WTC11 (cell line): ENCODE measurements at places on chromosomes 2 and 18. TPM values are rescaled to one million over a fixed set of nuclear protein-coding genes. Genes with fewer than 3 reads are reported as not detected.
A peak's percentile ranks its signal among the peaks of the same experiment; 100 is the strongest.

- no peak overlapping the region for H3K27ac ChIP-seq
- peaks cover 10% of the 10 kb centered on the region for H3K27me3 ChIP-seq
- DNase-seq = no peak
- peaks cover 35% of the 10 kb centered on the region for H3K4me1 ChIP-seq
These were observed 2.2 kb downstream of the DSG2 start for GRCh38 chr18:31500051-31500688.

GRCh38 chr18:36382854-36383253 lies 85.3 kb downstream of the FHOD3 start:
- no peak overlapping the region for H3K27ac ChIP-seq
- DNase-seq = no peak
- no peak overlapping the region for H3K4me3 ChIP-seq
- H3K4me1 ChIP-seq = peaks cover 4% of the 10 kb centered on the region; the same call in 1 of the 2 replicates

- 0 out of 2 replicates have a peak overlapping the region, but pooled peaks have one; percentile 63 for H3K27ac ChIP-seq
- H3K36me3 ChIP-seq = peaks cover 12% of the 10 kb centered on the region
- no peak overlapping the region for H3K4me3 ChIP-seq
- peaks cover 43% of the 10 kb centered on the region for H3K4me1 ChIP-seq
These were observed 19.1 kb downstream of the SERTAD2 start for GRCh38 chr2:64634345-64635267.

SNORC gene
- total RNA-seq = 2.8 to 3.4 TPM (median 3.4 TPM) in 3 replicates

DNA sequence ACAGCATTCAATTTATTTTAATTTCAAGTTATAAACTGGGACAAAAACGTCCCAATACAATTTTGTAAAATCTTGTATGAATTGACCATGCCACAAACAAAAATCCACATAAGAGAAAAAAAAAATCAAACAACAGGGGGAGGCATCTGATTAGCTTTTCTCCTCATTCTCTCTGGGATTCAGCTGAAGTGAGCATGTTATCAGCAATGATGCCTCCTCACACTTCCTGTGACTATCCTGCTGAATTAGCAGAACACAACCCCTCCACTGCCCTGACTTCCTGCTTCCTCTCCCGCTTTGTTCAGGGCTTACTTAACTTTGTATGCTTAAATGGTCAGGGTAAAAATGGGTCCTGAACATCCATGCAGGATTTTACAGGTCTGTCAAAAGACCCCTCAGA lies 132.2 kb upstream of the ITGB6 start:
- DNase-seq = no peak
- no peak overlapping the region; the same call in 1 of the 2 replicates for H3K27ac ChIP-seq
- H3K27me3 ChIP-seq = no peaks in the 10 kb centered on the region
- H3K4me3 ChIP-seq = no peak overlapping the region
- H3K36me3 ChIP-seq = no peaks in the 10 kb centered on the region

DNA sequence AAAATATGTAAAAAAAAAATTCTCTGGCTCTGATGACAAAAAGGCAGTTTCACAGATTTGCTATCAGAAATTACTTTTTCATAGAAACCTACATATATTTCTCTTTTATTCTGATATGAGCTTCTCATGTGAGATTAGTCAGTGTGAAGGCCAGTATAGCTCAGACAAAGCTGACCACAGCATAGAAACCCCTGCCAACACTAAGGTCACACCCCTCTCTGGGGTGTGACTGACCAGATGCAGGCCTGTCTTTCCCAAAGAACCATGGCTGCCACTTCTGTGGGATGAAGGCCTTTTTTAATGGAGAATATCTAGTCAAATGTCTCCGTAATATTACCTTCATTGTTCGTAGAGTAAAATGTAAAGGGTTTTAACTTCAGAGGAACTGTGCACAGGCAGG lies 330.3 kb upstream of the KCNJ3 start:
- no peak overlapping the region for H3K4me3 ChIP-seq
- no peak overlapping the region for H3K27ac ChIP-seq
- no peaks in the 10 kb centered on the region for H3K27me3 ChIP-seq

DNA sequence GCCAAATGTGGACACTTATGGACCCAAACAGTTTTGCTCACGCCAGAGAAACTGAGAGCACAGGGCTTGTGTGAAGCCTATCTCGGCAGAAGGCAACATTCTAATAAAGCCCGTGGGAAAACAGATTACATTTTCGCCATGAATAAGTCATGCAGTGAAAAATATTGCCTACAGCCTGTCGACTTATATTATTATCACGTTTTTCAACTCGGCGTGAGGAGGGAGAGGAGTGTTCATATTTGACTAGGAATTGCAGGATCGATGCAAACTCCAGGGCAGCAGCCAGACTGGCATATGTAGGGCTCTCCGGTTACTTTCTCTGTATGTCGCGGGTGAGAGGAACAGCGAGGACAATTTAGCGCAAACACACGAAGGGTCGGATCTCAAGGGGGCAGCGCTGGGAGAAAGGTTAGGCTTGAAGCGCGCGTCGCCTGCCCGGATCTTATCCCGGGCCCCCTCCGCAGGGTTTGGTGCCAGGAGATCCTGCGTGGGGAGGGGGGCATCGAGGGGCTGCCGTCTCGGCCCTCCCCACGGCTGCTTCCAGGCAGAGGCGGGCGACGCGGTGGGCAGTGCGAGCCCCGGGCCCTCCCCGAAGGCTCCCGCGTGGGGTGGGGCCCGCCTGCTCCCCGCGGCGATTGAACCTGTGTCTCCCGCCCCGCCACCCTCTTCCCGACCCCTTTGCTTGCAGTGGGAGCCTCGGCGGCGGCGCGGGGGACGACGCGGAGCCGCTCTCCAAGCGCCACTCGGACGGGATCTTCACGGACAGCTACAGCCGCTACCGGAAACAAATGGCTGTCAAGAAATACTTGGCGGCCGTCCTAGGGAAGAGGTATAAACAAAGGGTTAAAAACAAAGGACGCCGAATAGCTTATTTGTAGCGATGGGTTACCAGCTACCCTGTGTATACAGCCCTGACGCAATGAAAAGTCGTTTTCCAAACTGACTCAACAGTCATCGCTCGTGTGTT lies 4.4 kb downstream of the ADCYAP1 start:
- peaks cover 100% of the 10 kb centered on the region for H3K27me3 ChIP-seq
- H3K36me3 ChIP-seq = no peaks in the 10 kb centered on the region
- DNase-seq = peak; percentile 19
- no peak overlapping the region for H3K27ac ChIP-seq
- H3K4me3 ChIP-seq = peak overlapping the region; percentile 73

- no peak overlapping the region for H3K4me3 ChIP-seq
- no peaks in the 10 kb centered on the region for H3K36me3 ChIP-seq
- DNase-seq = no peak
These were observed 1.8 kb upstream of the ABCA12 start for GRCh38 chr2:215140166-215140707.

- DNase-seq = no peak
- no peaks in the 10 kb centered on the region; the same call in 1 of the 2 replicates for H3K27me3 ChIP-seq
- no peak overlapping the region for H3K4me3 ChIP-seq
- H3K4me1 ChIP-seq = peaks cover 21% of the 10 kb centered on the region
- H3K27ac ChIP-seq = no peak overlapping the region
These were observed 23.7 kb upstream of the IMPA2 start for GRCh38 chr18:11957636-11958035.

- DNase-seq = no peak
- no peak overlapping the region for H3K4me3 ChIP-seq
- H3K27ac ChIP-seq = no peak overlapping the region
- H3K36me3 ChIP-seq = no peaks in the 10 kb centered on the region
- H3K27me3 ChIP-seq = no peaks in the 10 kb centered on the region
These were observed 362.4 kb downstream of the KCNJ3 start for GRCh38 chr2:155060896-155061295.

GRCh38 chr18:25283781-25284180 lies 68.2 kb downstream of the ZNF521 start:
- no peaks in the 10 kb centered on the region for H3K27me3 ChIP-seq
- H3K36me3 ChIP-seq = no peaks in the 10 kb centered on the region
- H3K4me3 ChIP-seq = no peak overlapping the region
- H3K4me1 ChIP-seq = peaks cover 7% of the 10 kb centered on the region
- DNase-seq = no peak

GRCh38 chr2:3483986-3484960 lies 35.1 kb downstream of the ADI1 start:
- H3K4me1 ChIP-seq = 0 out of 2 replicates have a peak, but pooled peaks cover 2% of the 10 kb centered on the region
- H3K4me3 ChIP-seq = no peak overlapping the region
- peaks cover 20% of the 10 kb centered on the region for H3K36me3 ChIP-seq

PAX8 gene
- 0.27 to 0.66 TPM (median 0.35 TPM) in 3 replicates for total RNA-seq

GKN2 gene
- total RNA-seq = not detected in 3 replicates

CABLES1 gene
- 15.4 to 18.0 TPM (median 17.0 TPM) in 3 replicates for total RNA-seq

SPATA3 gene
- not detected in 3 replicates for total RNA-seq

DNA sequence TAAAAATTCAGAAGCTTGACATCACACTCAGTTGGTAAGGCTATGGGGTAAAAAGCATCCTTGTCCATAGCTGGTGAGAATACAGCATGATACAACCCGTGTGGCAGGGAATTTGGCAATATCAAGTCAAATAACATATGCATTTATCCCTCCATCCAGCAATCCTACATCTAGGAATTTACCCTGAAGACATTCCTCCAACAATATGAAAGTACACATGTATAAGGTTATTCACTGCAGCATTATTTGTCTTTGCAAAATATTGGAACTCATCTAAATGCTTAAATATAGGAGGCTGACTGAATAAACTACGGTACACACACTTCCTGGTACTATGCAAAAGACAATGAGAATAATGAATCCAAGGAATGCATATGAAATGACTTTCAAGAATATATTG lies 101.0 kb downstream of the MEP1B start:
- H3K4me1 ChIP-seq = no peaks in the 10 kb centered on the region
- no peak for DNase-seq
- H3K36me3 ChIP-seq = peaks cover 3% of the 10 kb centered on the region; the same call in 1 of the 2 replicates
- H3K4me3 ChIP-seq = no peak overlapping the region
- no peaks in the 10 kb centered on the region for H3K27me3 ChIP-seq

KIDINS220 gene
- 23.9 to 25.1 TPM (median 24.4 TPM) in 3 replicates for total RNA-seq

- no peaks in the 10 kb centered on the region for H3K36me3 ChIP-seq
- H3K27me3 ChIP-seq = no peaks in the 10 kb centered on the region
- H3K27ac ChIP-seq = no peak overlapping the region
- no peak overlapping the region for H3K4me3 ChIP-seq
These were observed 62.0 kb downstream of the NEB start for GRCh38 chr2:151672277-151672676.

- no peaks in the 10 kb centered on the region for H3K36me3 ChIP-seq
- H3K4me1 ChIP-seq = peaks cover 8% of the 10 kb centered on the region
- H3K27me3 ChIP-seq = no peaks in the 10 kb centered on the region
- DNase-seq = no peak
- 0 out of 2 replicates have a peak overlapping the region, but pooled peaks have one; percentile 30 for H3K27ac ChIP-seq
These were observed 33.2 kb downstream of the CDH2 start for GRCh38 chr18:28143725-28144124.

DNA sequence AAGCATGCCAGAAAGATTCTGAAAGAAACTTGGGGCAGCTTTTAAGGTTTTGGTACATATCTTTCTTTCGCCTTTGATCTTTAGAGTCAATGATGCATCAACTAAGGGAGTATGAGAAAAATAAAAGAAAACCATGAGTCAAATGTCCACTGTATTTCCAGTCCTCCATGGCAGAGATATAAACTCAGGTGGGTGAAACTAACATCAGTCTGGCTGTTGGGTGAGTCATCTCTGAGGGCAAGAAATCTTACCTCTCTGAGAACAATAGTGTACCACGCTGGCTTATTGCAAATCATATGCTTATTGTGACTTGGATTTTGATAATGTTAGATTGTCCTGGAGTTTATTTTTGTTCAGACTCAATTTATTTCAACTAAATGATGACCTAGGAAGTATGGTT lies 521.0 kb downstream of the PLCL1 start:
- no peak for DNase-seq
- H3K4me3 ChIP-seq = no peak overlapping the region
- H3K36me3 ChIP-seq = no peaks in the 10 kb centered on the region
- no peaks in the 10 kb centered on the region for H3K27me3 ChIP-seq
- H3K27ac ChIP-seq = no peak overlapping the region

COL4A4 gene
- total RNA-seq = 1.9 to 3.1 TPM (median 1.9 TPM) in 3 replicates

GRCh38 chr2:232533944-232534710 lies 5.4 kb upstream of the CHRNG start:
- peaks cover 4% of the 10 kb centered on the region; the same call in 1 of the 2 replicates for H3K36me3 ChIP-seq
- H3K27ac ChIP-seq = no peak overlapping the region; the same call in 1 of the 2 replicates
- no peak overlapping the region for H3K4me3 ChIP-seq
- DNase-seq = no peak
- peaks cover 13% of the 10 kb centered on the region for H3K27me3 ChIP-seq
- peaks cover 23% of the 10 kb centered on the region for H3K4me1 ChIP-seq

DSG2 gene
- total RNA-seq = 113 to 117 TPM (median 113 TPM) in 3 replicates

GRCh38 chr18:48455555-48456478 lies 46.6 kb upstream of the ZBTB7C start:
- H3K4me3 ChIP-seq = no peak overlapping the region
- no peak for DNase-seq
- H3K27ac ChIP-seq = no peak overlapping the region
- peaks cover 2% of the 10 kb centered on the region; the same call in 1 of the 2 replicates for H3K27me3 ChIP-seq

SIX2 gene
- total RNA-seq = 1.2 to 1.7 TPM (median 1.5 TPM) in 3 replicates

- peaks cover 3% of the 10 kb centered on the region for H3K4me1 ChIP-seq
- H3K27ac ChIP-seq = no peak overlapping the region
- no peak for DNase-seq
- no peaks in the 10 kb centered on the region for H3K27me3 ChIP-seq
- H3K36me3 ChIP-seq = no peaks in the 10 kb centered on the region
- H3K4me3 ChIP-seq = no peak overlapping the region
These were observed 13.1 kb downstream of the KCNIP3 start for GRCh38 chr2:95310216-95310615.

GRCh38 chr18:77223221-77223639 lies 26.4 kb upstream of the GALR1 start:
- peaks cover 5% of the 10 kb centered on the region for H3K4me1 ChIP-seq
- H3K27ac ChIP-seq = no peak overlapping the region
- DNase-seq = no peak
- no peaks in the 10 kb centered on the region for H3K27me3 ChIP-seq
- H3K36me3 ChIP-seq = no peaks in the 10 kb centered on the region

DNA sequence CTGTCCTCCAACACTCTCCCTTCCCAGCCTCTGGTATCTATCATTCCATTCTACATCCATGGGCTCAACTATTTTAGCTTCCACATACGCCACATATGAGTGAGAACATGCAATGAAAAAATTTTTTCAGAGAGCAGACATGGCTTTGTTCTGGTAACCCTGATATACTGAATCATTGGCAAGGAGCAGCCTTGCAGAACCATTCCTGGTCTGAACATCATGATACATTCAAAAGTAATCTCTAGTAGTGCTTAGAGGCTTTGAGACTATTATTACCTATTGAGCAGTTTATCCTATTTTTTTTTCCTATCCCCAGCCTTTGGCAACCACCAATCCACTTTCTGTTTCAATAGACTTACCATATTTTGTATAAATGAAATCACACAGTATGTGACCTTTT lies 393.1 kb upstream of the KCNH7 start:
- H3K27me3 ChIP-seq = no peaks in the 10 kb centered on the region
- no peak overlapping the region for H3K27ac ChIP-seq
- no peak overlapping the region for H3K4me3 ChIP-seq
- DNase-seq = no peak
- H3K36me3 ChIP-seq = no peaks in the 10 kb centered on the region
- H3K4me1 ChIP-seq = 0 out of 2 replicates have a peak, but pooled peaks cover 2% of the 10 kb centered on the region

AKAIN1 gene
- not detected in 3 replicates for total RNA-seq

GPD2 gene
- 29.7 to 32.5 TPM (median 32.2 TPM) in 3 replicates for total RNA-seq

- no peaks in the 10 kb centered on the region for H3K27me3 ChIP-seq
- H3K4me3 ChIP-seq = no peak overlapping the region
- no peak for DNase-seq
- no peak overlapping the region for H3K27ac ChIP-seq
- peaks cover 43% of the 10 kb centered on the region for H3K4me1 ChIP-seq
- H3K36me3 ChIP-seq = no peaks in the 10 kb centered on the region
These were observed 633.8 kb downstream of the NRXN1 start for GRCh38 chr2:50397992-50398765.

GRCh38 chr18:44869533-44869932 lies 188.8 kb downstream of the SETBP1 start:
- H3K4me1 ChIP-seq = peaks cover 24% of the 10 kb centered on the region
- no peak for DNase-seq
- H3K27me3 ChIP-seq = no peaks in the 10 kb centered on the region
- H3K4me3 ChIP-seq = no peak overlapping the region
- no peak overlapping the region for H3K27ac ChIP-seq

- peak overlapping the region; percentile 91 for H3K4me3 ChIP-seq
- H3K27me3 ChIP-seq = no peaks in the 10 kb centered on the region
- H3K4me1 ChIP-seq = peaks cover 36% of the 10 kb centered on the region
These were observed 2.1 kb downstream of the RRM2 start for GRCh38 chr2:10124538-10125045.
